ENCODE measurements at places on chromosomes 3 and 15.

DNA sequence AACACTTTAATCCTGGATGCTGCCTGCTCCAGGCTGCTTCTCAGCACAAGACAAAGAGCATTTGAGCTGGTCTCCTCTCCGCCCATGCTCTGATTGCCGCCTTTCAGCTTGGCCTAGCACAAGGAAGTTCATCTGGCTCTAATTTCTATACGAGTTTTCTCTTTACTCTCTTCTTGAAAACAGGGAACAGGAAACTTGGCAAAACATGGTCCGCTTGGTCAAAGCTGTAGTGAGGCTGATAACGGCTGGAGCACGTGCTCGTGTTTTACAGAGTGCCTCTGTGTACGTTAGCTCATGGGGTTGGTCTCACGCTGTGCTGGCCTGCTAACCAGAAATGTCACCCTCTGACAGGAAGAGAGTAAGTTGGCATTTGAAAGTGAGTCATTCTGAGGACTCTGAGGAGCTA lies 19.2 kb downstream of the RARRES1 start:
- DNase-seq: no peak

GRCh38 chr3:45225465-45226205 lies 452 bp downstream of the TMEM158 start:
- peak; percentile 43 for DNase-seq

DNA sequence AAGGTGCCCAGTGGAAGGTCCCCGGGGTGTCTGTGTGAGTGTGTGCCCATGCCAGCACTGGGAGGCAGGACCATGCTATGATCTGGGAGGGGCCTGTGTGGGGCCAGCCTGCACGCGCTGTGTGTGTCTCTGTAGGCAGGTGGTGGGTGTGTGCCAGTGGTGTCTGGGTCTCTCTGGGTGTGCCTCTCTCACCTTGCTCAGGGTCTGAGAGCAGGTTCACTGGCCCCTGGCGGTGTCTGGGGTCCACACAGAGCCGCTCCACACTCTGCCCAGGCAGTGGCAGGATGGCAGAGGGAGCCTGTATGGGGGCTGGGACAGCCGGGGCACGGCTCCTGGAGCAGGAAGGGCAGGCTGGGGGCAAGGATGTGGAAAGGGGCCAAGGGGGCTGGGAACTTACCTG lies 12.6 kb downstream of the ITIH4 start:
- no peak for DNase-seq

DNA sequence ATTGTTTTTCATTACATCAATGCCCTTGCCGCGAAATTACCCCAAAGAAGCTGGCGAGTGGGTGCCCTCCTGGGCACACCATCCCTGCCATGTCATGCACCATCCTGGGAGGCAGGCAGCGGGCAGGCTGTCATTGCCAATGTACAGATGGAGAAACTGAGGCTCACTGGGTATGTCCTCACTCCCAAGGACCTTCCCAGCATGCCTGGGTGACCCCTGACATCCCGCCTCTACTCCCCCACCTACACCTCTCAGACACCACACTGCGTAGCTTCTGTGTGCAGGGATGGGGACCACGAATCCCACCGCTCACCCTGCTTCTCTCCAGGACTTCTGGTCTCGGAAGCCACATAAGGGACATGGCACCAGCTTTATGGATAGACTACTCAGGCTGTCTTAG lies 41.0 kb upstream of the SLC41A3 start:
- no peak for DNase-seq

GRCh38 chr3:60199306-60199705 lies 1051.9 kb downstream of the FHIT start:
- DNase-seq: no peak

DNA sequence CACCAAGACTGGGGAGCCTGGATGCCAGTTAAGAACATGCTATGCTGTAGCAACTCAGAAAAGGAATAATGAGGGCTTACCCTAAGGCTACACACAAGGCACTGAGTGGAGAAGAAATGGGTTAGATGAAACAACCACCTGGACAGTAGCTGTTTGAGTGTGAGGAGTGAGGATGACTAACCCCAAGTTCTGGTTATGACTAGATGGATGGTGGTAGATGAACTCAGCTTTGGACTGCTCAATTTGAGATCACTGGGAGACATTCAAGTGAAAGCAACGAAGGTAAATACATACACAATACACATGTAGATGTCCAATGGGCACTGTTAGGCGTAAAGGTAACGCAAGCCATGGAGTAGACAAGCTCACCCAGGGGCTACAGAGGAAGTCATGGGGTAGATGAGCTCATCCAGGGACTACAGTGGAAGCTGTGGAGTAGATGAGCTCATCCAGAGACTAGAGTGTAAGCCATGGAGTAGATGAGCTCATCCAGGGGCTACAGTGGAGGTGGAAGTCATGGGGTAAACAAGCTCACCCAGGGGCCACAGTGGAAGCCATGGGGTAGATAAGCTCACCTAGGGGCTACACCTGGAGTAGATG lies 98.3 kb downstream of the ANO10 start:
- peak; percentile 38 for DNase-seq

- peak; percentile 42 for DNase-seq
These were observed 321.5 kb upstream of the ICE2 start for GRCh38 chr15:60800299-60801072.

DNA sequence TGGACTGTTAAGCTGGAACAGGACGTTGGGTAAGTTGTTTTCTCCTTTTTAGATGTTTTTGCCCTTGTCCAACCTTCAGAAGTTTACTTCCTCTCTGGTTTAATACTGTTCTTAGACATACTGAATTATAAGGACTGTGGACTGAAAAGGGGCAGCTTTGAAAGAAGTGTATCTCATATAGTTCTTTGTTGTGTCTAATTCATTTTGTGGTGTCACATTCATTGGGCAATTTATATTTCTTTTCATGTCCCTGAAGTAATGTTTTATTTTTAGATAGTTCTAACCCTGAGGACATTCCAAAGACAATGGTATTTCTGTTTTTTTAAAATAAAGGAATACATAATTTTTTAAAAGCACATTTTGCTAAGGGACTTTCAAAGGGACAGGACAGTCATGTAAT lies 45.2 kb downstream of the TMEM108 start:
- no peak for DNase-seq

DNA sequence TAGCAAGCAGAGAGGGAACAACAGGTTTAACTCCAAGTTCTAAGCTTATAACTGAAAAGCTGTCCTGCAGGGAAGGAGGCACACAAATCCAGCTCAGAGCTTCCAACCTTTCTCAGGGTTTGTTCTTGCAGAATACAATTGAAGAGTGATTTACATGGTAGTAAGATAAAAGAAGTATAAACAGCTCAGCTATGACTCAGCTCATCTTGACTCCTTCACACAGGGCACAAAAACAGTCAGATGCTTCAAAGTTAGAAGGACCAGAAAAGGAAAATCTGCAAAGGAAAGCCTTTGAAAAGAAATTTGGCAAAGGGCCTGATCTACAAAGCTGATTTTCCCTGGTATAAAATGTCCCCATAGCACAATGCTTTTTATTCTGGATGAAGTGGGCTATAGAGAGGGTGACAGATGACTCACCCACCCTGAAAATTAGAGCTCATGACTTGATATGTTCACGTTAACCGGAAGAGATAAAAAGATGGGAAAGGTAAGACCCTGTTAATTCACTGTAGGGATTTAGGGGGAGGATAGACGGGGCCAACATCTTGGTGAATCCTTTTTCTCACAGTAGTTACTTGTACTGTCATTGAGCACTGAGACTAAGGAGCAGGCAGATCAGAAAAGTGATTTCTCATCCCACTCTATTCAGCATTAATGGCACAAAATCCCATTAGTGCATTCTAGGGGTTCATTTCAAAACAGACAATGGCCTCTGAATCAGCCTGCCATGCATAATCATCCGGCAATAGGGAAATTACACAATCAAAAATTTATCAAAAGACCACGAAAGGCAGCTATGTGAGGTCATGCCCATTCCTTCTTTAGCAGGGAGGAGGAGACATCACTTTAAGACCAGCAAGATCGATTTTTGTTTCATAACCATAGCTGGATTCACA lies 143.5 kb downstream of the GAP43 start:
- no peak for DNase-seq

GRCh38 chr3:71451060-71451459 lies 132.5 kb downstream of the FOXP1 start:
- no peak for DNase-seq

GRCh38 chr15:89227425-89227824 lies 6.0 kb upstream of the RLBP1 start:
- no peak for DNase-seq

- DNase-seq: no peak
These were observed 167.0 kb upstream of the ANKRD28 start for GRCh38 chr3:15964605-15965442.

Data from activated naive CD4-positive, alpha-beta T cell treated with anti-CD3 and anti-CD28 coated beads, Interleukin-2, amount 50 U/mL, for 72 hours (primary cell).